ENCODE measurements at places on chromosomes 1 and 21.

- no peak for DNase-seq
Measured at GRCh38 chr1:174206148-174206836, 47.0 kb downstream of the RABGAP1L start.

DNA sequence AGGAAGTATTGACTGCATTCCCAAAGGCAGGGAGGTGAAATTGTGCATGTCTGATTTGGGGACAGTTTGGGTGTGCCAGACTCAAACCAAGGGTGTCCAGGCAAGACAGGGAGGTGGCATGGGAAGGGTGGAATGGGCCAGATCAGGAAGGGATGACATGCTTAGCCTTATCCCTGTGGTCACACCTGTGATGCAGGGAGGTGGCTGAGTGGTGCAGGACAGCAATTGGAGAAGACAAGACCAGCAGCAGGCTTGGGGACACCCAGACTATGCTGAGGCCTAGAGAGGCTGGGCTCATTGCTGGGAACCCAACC lies 4.0 kb downstream of the FOXO6 start:
- DNase-seq: peak; percentile 26

DNA sequence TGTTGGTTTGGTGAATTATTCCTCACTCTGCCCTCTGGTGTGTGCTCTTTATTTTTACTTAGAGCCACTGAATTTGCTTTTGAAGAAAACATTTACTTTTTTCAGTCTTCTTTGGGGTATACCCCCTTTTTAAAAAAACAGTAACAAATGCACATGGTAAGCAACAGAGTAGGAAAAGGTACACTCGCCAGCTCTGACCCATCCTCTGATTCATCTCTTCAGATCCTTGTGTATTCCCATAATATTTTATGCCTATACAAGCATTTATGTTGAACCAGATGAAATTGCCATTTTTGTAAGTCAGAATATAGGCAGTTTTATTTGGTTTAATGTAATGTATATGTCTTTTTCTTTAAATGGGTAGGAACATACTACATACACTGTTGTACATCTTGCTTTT lies 28.3 kb downstream of the TTC3 start:
- no peak for DNase-seq

- peak; percentile 54 for DNase-seq
Measured at GRCh38 chr1:2587071-2587859, 688 bp downstream of the PRXL2B start.

DNA sequence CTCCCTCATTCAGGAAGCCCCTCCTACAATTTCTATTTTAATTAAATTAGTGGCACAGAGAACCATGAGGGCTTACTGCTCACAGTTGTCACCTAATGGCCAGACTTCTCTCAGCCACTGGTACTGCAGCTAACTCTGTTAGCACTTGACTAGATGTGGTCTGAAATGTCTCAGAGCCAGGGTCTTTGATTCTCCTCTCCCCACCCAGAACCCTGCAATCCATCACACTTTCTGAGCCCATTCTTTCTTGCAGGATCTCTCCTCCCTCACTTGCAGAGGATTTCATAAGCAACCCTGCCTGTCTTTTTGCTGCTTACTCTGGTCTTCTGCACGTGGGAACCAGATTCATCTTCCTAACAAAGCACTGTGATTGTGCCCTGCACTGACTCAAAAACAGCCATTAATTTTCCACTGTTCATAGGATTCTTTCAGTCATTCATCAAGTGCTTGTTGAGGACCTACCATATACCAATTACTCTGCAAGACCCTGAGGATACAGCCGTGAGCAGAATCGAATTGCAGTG lies 108.4 kb downstream of the EDEM3 start:
- no peak for DNase-seq

- DNase-seq: no peak
Measured at GRCh38 chr1:231232870-231233734, 7.9 kb upstream of the GNPAT start.

DNA sequence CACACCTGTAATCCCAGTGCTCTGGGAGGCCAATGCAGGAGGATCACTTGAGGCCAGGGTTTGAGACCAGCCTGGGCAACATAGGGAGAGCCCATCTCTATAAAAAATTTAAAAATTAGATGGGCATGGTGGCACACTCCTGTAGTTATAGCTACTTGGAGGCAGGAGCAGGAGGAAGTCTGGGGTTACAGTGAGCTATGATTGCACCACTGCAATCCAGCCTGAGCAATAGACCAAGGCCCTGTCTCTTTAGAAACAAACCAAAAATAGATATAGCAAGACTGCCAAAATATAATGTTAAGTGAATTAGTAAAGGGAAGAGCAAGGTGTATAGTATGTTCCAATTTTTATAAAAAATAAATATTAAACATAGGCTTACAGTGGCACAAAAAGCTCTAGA lies 28.8 kb downstream of the PLEKHO1 start:
- DNase-seq: no peak

GRCh38 chr1:219325368-219325742 lies 151.7 kb downstream of the LYPLAL1 start:
- DNase-seq: no peak

DNA sequence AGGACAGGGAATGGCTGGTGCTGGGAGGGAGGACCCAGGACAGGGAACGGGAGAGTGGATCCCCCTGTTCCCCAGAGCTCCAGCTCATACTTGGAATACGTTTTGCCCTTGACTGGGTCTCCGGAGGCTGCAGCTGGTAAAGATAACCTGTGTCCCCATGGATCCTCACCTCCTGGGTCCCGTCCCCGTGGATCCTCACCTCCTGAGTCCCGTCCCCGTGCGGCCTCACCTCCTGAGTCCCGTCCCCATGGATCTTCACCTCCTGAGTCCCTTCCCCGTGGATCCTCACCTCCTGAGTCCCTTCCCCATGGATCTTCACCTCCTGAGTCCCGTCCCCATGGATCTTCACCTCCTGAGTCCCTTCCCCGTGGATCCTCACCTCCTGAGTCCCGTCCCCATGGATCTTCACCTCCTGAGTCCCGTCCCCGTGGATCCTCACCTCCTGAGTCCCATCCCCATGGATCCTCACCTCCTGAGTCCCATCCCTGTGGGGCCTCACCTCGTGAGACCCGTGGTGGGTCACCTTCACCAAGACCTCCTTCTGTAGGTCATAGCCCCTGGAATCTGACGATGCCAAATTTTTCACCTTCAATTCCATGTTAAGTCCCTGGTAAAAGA lies 61.4 kb downstream of the SCCPDH start:
- DNase-seq: no peak

DNA sequence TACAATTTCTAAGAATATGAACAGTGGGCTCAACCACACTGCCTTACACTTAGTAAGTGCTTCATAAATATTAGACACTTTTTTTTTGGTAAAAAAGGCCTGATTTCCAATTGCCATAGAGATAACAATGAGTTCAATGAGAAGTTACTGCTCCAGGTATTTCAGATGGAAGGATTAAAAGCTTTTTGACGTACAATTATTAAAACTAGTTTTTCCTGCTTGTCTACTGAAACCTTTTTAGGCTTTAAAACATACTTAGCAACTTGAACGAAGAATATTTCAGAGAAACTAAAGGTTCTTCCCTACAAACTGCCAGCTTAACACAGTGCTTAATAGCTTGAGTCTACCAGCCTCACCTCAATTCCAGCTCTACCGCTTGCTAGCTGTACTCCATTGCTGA lies 43.7 kb downstream of the TRIT1 start:
- no peak for DNase-seq

DNA sequence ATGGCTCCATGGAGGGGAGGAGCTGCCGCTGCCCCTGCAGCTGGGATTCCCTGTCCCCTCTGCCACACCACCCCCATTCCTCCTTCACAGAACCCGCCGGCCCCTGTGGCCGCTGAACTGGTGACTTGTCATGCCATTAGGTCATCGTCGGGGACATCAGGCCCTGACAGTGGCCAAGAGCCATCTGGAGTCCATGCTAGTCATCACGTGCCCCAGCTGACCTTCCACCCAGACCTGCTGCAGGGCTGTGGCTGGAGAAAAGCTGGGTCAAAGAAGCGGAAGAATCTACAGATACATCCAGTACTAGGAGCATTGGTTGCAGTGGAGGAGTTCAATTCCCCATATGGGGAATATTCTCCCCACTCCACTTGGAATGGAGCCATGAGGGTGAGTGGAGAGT lies 78.1 kb downstream of the KCNJ15 start:
- DNase-seq: no peak

DNA sequence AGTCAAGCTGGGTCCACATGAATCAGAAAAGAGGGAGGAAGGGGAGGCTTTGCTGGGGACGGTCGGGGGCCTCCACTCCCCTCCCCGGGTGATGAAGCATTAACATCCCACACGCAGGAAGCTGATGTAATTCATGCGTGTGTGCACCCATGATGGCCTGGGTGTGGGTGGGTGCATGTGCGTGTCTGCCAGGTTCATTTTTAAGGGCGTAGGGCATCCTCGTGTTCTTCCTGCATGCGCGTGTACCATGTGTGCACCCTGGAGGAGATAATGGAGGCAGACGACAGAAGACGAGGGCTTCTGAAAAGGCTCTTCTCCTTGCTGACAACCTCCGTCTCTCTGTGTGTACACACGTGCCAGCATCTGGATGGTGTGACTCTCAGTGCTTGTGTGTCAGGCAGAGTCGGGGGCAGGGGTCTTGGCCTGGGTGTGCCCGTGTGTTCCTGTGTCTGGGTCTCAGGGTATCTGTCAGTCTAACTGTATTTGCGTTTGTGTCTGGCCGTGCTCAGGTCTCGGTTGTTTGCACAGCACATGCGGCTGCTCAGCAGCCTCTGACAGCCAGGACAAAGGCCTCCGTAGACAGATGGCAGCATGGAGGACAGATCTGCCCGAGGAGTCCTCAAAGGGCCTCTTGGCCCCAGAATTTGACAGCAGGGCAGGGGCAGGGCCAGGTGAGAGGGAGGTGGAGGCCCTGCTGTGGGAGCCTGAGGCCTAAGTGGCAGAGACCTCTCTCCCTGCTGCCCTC lies 2.4 kb downstream of the RAP1GAP start:
- no peak for DNase-seq

DNA sequence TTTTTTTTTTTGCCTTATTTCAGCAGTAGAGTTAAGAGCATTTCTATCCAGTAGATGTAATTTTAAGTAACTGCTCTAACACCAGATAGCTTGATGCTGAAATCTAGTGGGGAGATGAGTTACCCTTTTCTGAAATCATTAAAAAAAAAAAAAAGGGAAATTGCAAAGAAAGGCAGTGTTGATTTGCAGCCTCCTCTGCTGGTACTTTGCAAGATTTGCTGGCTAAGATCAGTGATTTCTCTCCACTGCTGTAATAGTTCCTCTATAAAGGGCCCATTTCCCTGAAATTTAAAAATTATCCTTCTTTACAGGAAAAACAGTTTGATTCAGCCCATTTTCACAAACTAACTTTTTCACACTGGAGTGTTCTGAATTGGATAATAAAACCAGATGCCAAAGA lies 120.6 kb downstream of the PTBP2 start:
- DNase-seq: no peak

DNA sequence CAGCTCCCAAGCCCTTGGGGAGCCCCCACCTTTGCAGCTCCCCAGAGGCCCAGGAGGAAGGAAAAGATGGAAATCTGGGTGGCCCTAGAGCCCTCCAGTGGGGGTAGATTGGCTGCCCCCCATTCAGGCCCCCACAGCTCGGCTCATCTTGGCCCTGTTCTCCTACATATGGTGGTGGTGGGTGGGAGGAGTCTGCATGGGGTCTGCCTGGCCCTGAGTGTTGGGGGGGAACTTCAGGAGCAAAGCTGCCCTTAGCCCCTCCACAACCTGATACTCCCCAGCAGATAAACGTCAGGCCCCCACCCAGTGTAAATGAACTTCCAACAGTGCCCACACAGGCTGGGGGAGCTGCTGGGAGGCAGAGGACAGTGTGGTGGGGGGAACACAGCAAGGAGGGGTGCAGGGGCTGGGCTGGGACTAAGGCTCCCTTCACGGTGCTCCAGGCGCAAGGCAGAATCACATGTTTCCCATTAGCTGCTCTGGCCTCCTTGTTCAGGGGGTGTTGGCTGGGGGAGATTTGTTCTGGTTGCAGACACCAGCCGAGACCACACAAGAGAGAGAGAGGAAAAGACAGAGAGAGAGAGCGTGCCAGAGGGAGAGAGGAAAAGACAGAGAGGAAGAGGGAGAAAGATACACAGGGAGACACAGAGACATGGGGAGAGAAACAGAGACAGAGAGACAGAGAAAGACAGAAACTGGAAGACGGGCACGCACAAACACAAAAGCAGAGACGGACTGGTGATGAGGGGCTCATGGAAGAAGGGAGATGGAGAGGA lies 42.6 kb downstream of the AHDC1 start:
- no peak for DNase-seq

DNA sequence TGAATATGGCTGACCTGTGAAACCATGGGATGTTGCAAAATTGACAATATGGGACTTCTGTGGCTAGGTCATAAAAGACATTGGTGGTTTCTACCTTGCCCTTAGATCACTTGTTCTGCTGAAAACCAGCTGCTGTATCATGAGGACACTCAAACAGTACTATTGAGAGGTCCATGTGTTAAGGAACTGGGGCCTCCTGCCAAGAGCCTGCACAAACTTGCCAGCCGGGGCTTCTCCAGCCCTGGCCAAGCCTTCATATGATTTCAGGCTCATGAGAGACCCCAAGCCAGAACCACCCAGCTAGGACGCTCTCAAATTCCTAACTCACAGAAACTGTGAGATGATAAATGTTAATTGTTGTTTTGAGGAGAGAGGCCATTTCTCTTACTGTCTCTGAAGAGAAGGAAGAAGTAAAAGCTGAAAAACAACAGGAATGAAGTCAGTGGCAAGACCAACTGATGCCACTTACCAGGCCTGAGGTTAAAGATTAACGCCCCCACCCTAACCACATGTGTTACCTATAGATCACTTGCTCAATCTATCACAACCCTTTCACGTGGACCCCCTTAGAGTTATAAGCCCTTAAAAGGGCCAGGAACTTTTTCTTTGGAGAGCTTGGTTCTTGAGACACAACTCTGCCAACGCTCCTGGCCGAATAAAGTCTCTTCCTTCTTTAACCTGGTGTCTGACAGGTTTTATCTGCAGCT lies 3.9 kb upstream of the PITHD1 start:
- no peak for DNase-seq

- DNase-seq: no peak
Measured at GRCh38 chr1:63960326-63960725, 186.5 kb downstream of the ROR1 start.

DNA sequence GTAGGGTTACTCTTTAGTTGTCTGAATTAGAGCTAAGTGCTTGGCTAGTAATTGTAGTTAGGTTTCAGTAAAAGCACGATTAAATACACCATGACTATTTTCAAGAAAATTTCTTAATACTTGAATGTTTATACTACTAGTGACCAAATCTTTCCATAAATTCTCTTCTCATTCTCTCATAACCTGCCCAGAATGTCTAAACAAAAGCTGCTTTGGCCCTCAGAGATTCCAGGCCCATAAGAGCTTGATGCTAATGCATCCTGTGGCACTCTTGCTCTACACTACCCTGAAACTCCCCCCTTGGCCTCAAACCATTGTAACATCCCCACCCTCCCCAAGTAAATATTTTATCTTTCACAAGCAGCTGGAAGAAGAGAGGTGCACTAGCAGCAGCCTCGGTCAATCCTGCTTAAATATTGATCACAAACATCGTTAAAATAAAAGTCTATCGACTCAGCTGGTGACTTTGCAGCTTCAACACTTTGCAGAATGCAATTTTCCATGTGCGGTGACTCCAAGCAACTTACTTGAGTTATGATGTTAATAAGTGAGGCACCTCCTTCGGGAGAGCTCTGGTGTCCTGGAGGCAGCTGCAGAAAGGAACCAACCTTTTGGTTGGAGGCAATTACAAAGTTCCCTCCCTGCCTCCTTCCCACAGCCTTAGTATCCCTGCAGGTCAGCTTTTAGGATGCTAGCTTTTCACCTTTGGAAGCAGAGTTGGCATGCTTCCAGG lies 315.6 kb upstream of the PLXNA2 start:
- DNase-seq: no peak

- no peak for DNase-seq
Measured at GRCh38 chr1:185860311-185860710, 126.1 kb downstream of the HMCN1 start.

Measured in GM13977 (cell line).